ENCODE measurements at places on chromosomes 2 and 18.

DNA sequence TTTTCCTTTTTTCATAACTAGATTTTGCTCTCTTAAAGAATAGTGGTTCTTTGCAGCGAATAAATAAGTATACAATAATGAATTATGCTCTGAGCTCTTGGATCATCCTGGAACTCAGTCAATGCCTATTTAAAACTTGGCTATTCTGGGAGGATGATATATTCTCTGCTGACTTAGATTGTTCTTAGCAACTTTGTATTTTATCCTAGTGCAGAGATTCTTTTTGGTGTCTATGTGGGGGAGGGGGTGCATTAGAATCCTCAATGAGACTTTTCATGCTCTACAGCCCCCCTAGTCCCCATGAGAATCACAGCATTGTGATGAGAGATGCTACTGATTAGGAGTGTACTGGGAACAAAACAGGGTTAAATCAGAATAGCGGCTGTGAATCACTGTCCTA is 8.8 kb upstream of the FAM98A start:
- no peak for DNase-seq

GRCh38 chr18:3631887-3632286 is 181.9 kb downstream of the TGIF1 start:
- no peak for DNase-seq

GRCh38 chr18:44453505-44453904 is 227.2 kb upstream of the SETBP1 start:
- peak; percentile 80 for DNase-seq

GRCh38 chr2:57878171-57878865 is 168.3 kb upstream of the VRK2 start:
- DNase-seq, result no peak

DNA sequence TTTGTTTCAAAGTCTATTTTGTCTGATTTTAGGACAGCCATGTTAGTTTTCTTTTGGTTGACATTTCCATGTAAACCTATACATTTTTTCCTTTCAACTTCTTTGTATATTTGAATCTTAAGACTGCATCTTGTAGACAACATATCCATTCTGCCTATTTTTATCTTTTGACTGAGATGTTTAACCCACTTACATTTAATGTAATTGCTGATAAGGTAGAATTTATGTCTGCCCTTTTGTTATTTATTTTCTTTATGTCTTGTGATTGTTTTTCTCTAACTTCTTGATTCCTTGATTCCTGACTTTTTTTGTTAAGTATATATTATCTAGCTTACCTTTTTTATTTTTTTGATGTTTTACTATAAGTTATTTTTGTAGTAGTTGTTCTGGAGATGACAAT is 542.5 kb downstream of the SUCLG1 start:
- DNase-seq, result no peak

All from EH (cell line).